ENCODE measurements at places on chromosomes 7 and 10.

DNA sequence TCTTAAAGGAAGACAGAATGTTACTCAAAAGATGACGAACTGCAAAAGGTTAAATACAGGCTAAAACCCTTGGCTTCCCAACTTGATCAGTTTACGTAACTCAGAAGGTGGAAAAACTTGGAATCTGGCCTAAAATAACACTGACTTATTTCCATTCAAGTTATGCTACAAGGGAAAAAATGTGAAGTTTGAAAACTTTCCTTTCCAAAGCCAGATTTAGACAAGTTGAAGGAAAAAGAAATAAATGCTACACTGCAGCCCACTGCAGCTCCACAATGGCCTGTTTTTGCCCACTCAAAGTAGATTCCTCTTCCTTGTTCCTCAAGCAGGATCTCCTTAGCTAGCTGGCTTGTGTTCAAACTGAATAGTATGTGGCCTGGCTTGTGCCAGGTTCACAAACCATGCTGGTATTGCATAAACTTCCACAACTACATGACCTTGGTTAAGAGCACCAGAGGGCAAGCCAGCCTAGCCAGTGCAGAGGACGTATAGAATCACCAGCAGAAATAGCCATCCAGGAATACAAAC is 166.2 kb downstream of the CPEB3 start:
- DNase-seq, result no peak

DNA sequence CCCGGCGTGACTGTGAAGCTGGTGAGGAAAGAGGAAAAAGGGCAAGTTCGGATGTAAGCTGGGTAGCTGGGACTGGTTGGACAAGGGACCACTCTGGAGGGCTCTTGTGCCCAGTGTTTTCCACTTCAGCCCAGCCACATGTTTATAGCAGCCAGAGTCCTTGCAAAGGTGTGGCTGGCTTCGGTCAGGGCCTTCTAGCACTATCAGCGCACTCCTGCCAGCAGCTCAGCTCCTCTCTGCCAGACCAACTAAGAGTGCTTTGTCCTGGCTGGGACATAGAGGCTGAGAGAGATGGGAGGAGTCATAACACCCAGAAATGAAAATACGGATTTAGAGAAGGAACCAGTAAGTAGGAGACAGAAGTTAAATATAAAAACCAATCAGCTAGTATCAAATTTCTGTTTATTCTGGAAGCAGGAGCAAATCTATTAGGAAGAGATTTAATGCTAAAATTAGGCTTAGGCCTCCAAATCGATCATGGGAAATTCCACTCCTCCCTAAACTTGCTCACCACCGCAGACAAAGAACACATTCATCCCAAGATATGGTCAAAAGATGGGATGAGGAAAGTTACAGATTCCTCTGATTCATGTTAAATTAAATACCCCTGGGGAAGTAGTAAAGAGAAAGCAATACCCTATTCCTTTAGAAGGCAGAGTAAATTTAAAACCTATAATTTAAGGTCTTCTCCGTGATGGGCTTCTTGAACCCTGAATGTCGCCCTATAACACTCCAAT is 135.0 kb downstream of the RALA start:
- no peak for DNase-seq

- DNase-seq, result no peak
Observed at GRCh38 chr10:32163762-32164148, 107.5 kb upstream of the KIF5B start.

- DNase-seq, result no peak
Observed at GRCh38 chr10:44376472-44377099, 8.3 kb downstream of the CXCL12 start.

DNA sequence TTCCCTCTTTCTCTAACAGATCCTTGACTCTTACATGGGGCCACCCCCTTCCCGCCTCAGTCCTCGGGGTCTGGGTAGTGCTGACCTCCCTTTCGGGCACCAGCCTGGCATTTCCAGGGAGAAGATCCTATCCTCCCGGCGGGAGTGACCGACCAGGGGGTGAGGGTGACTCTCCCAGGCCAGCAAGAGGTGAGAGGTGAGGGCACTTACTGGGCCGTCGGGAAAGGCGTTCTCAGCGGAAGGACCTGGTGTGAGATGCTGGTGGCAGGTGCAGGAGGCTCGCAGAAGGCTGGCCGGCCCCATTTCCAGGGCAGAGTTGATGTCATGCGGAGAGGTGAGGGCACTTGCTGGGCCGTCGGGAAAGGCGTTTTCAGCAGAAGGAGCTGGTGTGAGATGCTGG is 4.2 kb upstream of the FOXL3 start:
- no peak for DNase-seq

DNA sequence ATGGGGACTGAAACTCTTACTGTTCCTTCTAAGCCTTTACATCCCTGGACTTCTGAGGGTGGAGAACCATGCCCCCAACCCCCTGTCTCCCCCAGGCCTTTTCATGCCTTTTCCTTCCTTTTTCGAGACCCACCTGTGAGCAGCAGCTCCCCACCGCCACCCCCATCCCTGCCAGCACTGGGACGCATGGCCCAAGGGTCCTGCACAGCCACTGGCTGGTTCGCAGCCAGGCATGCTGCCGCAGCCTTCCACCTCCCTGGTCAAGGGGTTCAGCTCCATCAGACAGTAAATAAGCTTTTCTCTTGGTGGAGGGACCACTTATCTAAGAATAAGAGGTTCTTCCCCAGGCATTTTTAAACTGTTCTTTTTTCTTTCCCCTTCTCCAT is 584.4 kb downstream of the GRM8 start:
- DNase-seq, result no peak

- peak; percentile 61 for DNase-seq
Observed at GRCh38 chr7:117110480-117111315, 157.4 kb downstream of the ST7 start.

DNA sequence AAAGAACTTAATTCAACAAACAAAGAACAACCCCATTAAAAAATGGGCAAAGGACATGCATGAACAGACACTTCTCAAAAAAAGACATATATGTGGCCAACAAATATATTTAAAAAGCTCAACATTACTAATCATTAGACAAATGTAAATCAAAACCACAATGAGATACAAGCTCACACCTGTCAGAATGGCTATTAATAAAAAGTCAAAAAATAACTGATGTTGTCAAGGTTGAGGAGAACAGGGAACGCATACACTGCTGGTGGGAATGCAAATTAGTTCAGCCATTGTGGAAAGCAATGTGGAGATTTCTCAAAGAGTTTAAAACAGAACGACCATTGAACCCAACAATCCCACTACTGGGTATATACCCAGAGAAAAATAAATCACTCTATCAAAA is 19.1 kb downstream of the ZFAND4 start:
- DNase-seq, result no peak

DNA sequence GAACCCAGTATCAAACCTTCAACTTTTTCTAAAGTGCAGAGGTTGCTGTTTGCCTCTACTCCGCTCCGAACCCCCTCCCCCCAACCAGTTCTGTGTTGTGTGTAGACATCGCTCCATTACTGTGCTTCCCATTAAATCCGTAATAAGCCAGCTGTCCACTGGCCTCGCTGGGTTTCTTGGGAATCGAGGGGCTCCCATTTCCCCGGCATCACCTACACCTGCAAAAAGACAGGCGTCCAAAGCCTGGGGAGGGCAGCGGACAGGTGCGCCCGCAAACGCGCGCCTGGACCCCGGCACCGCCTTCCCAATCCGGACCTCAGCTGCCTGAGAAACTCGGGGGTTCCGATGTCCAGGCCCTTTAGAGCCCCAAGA is 631 bp downstream of the RTKN2 start:
- no peak for DNase-seq

GRCh38 chr10:59900048-59900727 is 6.2 kb downstream of the CCDC6 start:
- DNase-seq, result no peak

- no peak for DNase-seq
Observed at GRCh38 chr10:131435760-131436457, 124.4 kb upstream of the TCERG1L start.

- DNase-seq, result peak; percentile 88
Observed at GRCh38 chr7:118311121-118311836, 86.8 kb downstream of the ANKRD7 start.

- no peak for DNase-seq
Observed at GRCh38 chr7:131292141-131292905, 35.4 kb upstream of the MKLN1 start.

- peak; percentile 54 for DNase-seq
Observed at GRCh38 chr7:31633894-31634494, 53.0 kb upstream of the PPP1R17 start.

- peak; percentile 39 for DNase-seq
Observed at GRCh38 chr10:116490028-116490662, 55.6 kb upstream of the PNLIP start.

DNA sequence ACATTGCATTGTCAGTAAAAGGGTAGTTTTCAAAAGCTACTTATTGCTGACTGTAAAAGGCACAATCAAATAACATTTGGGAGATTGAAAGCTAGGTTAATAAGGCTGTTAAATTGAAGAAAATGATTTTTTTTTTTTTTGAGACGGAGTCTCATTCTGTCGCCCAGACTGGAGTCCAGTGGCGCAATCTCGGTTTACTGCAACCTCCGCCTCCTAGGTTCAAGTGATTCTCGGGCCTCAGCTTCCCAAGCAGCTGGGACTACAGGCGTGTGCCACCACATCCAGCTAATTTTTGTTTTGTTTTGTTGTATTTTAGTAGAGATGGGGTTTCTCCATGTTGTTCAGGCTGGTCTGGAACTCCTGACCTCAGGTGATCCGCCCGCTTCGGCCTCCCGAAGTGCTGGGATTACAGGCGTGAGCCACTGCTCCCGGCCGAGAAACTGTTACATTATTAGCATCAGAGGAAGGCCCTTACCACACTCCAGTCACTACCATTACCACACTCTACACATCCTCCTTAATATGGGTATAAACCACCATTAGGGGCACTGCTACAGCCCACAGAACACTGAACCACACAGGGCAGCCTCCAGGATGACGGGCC is 1.0 kb downstream of the CYP51A1 start:
- peak; percentile 32 for DNase-seq

Data from inflammatory macrophage treated with lipopolysaccharide for 4 hours (primary cell).